ENCODE measurements at places on chromosomes 11 and 22.

GRCh38 chr11:837189-837989, 4.6 kb downstream of the CD151 start:
- DNase-seq: no peak

- DNase-seq: no peak
Observed at GRCh38 chr22:43338766-43339345, 4.3 kb downstream of the SCUBE1 start.

DNA sequence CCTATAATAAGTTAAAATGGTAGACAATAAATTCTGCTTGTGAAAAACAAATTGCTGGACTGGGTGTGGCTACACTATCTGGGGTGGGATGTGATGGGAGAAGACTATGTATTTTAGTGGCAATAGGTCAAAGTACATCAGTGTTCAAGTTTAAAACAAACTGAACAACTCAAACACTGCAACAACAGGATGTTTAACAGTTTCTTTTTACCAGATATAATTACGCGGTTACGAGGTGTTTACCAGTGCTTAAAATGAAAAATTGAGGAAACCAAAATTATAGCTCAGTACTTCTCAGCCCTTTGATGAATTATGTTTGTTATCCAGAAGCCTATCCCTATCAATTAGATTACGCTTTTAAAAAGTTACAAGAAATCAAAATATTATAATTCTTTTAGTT, 3.2 kb downstream of the PRDM10 start:
- no peak for DNase-seq

GRCh38 chr11:36493332-36493731, 16.7 kb downstream of the TRAF6 start:
- no peak for DNase-seq

- no peak for DNase-seq
Observed at GRCh38 chr22:26830837-26831236, 173.4 kb downstream of the MIAT start.

DNA sequence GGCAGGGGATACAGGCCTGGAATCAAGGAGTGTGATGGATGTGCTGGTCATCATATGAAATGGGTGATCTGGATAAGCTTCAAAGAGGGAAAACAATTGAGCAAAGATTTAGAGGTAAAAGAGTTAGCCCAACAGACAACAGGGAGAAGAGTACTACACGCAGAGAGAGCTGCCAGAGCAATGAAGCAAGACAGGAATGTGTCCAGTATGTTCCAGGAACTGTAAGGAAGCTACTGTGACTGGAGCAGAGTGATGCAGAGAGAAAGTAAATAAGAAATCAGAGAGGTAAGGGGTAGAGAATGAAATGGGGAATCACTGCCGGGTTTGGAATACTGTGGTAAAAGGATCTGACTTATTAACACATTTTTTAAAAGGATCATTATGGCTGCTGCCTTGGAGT, 255.1 kb downstream of the DCDC1 start:
- DNase-seq: no peak

DNA sequence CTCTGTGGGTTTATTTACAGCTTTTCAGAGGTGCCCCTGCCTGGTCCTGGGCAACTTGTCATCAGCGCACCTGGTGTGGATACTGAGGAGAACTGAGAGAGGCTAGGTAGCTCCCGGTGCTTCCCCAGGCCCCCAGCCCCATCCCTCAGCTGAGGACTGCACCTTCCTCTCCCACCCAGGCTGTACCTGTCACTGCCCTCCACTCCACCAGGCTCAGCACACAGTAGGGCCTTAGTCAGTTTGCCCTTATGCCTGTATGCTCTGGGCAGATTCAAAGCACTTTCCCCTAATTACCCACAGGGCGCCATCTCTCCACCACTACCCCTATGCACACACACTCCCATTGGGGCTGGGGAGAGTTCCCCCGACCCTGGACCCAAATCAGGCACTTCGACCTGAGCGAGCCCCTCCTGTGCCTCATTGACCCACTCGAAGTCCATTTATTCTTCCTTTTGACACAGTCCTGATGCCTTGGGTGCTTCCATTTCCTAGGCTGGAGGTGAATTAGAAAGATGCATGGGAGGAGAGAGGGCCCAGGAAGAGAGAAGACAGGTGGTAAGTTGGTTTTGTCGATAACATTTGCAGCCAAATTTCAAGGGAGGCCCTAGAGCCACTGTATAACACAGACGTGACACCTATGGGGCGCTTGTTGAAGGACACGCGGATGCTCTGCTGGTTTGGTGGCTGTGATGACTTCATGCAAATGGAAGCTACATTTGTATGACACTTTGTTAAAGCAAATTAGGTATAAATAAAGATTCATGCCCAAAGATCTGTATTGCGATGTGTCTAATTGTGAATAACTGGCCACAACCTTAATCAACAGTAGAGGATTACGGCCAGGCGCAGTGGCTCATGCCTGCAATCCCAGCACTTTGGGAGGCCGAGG, 13.8 kb upstream of the PICK1 start:
- DNase-seq: no peak

GRCh38 chr11:59088162-59088561, 2.1 kb downstream of the GLYATL1B start:
- DNase-seq: peak; percentile 3

Data from Kasumi-1 (cell line).